ENCODE measurements at places on chromosomes 16 and 17.

- no peak for DNase-seq
Measured at GRCh38 chr17:82910041-82910481, 70.2 kb upstream of the ZNF750 start.

GRCh38 chr16:3963886-3964685 is 83.6 kb upstream of the CREBBP start:
- no peak for DNase-seq

DNA sequence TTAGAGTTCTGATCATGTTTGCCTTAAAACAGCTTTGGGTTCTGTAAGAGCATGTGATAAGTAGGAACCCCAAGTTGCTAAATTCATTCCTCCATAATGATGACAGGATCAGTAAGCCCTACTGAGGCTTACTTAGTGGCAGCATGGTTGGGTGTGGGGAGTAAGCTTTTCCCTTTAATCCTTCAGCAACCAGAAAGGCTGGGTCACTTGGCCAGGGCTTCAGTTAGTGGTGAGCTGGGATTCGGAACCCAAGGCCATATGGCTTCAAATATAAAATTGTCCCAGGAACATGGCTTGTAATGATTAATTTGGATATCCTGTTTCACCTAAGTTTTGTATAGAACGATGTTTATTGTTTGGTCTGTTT is 850 bp downstream of the GINS3 start:
- DNase-seq, result no peak

GRCh38 chr16:2028620-2029220 is 2.0 kb downstream of the NHERF2 start:
- no peak for DNase-seq

DNA sequence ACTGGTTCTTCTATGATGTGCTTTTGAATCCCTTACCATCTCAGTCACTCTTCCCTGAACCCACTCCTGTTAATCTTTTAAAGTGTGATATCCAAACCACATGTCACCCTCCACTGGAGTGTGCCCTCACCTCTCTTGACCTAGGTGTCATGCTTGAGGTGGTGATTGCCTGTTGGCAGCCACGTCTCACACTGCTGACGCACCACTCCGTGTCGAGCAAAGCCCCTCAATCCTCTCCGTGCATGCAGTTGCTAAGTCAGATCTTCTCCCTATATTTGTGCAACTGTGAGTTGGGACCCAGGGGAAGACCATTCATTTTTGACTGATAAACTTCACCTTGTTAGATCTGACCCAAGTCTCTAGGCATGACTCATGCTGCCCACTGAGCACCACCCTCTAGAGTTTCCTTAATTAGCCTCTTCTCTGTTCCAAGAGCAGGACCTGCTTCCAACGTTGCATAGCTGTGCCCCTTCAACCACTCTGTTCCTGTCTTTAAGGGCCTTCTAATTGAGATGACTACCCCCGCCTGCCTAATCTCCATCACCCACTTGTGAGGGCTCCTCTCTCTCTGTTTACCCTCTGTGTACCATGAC is 2.7 kb downstream of the MYH13 start:
- DNase-seq, result peak; percentile 55

DNA sequence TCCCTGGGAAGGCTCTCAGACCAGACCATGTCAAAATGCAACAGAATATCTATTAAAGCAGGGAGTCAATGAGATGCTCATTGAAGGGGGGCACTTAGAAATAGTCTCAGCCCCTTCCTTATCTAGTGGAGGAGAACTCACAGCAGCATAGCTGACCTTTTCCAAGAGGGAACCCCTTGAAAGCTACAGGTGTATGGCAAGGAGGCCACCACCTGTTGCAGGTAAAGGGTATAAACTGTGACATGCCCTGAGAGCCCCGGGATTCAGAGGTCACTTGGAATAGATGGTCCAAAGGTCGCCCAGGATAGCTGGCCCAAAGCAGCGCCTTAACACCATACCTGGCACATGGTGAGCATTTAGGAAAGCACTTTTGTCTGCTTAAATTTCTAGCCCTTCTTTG is 120.2 kb upstream of the RPL38 start:
- no peak for DNase-seq

DNA sequence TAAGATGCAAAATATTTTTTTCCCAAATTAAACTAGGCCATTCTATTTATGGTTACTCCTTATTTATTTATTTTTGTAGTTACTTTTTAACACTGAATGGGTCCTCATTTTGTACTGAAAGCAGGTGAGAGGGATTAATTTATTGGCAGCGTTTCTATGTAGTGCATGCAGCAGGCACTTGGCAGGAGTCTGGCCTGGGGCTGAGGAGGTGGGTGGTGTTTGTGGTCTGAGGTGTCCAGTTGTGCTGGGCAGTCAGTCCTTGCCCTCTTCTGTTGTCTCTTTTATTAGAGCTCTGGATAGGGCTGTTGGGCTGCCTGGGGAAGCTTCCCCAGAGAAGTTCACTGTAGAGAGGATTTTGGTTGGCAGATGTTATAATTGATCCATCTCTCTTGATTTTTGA is 12.7 kb downstream of the SEC14L1 start:
- no peak for DNase-seq

GRCh38 chr16:85984947-85985451 is 86.0 kb downstream of the IRF8 start:
- DNase-seq, result no peak

DNA sequence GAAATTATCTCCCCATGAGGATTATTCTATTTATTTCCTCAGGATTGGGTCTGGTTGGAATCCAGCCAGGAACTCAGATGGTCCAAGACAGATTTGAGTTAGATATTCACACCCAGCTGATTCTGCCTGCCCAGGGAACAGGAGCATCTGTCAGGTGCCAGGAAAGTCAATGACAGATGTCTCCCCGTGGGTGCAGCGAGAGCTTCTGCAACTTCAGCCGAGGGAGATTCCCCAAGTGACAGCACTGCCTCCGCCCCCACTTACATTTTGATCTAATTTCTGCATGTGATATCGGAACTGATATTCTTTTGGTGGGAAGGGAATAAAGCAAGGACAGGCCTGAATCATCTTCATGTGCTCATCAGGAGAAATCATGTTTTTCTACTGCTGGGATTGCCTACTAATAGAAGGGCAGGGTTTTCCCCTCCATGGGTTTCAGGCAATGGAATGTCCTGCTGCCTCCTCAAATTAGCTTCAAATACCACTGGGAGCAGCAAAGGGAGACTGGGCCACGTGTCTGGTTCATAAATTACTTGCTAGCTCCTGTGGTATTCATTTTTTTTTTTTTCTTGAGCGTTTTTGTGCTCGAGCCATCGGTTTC is 15.7 kb upstream of the DHX8 start:
- peak; percentile 73 for DNase-seq

GRCh38 chr16:68086860-68087268 is 1.7 kb downstream of the NFATC3 start:
- peak; percentile 17 for DNase-seq

GRCh38 chr17:68295086-68295485 is 3.8 kb downstream of the ARSG start:
- no peak for DNase-seq

- no peak for DNase-seq
Measured at GRCh38 chr16:63618896-63619485, 1502.9 kb downstream of the CDH11 start.

DNA sequence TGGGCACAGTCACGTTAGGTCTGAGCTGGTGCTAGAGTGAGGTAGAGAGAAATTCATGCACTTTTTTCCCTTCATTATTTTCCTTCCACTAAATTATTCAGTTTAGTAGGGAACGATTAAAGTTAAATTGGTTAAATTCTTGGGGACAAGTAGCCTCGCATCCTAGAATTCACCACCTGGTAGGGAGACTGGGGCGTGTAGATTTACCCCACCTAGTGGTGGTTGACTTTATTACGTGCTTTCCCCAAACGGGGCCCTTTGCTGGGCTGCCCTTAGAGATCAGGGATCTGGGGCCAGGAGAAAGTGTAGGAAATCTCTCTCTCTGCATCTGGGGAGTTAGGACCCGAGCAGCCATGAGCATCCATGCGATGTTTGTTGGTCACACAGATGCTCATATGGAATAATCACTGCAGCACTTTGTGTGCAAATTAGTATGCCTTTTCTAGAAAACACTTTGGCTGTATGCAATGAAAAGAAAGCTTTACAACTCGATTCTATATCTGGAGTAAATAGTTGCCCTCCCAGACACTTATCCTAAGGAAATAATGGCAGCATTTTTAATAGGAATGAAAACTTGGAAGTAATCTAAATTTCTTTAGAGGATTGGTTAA is 107.0 kb downstream of the PLCG2 start:
- no peak for DNase-seq

GRCh38 chr16:28504707-28505404 is 1.8 kb downstream of the IL27 start:
- no peak for DNase-seq

DNA sequence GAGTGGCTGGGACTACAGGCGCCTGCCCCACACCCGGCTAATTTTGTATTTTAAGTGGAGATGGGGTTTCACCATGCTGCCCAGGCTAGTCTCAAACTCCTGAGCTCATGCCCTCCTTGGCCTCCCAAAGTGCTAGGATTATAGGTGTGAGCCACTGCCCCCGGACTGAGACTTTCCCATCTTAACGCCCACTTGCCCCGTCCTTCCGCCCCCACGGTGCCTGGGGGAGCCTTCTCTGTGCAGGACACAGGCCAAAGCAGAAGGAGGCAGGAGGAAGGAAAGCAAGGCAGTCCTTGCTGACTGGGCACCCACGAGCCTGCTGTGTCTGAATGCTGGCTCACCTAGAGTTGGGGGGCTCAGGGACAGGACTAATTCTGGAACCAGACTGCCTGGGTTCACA is 17.6 kb upstream of the GNG13 start:
- no peak for DNase-seq

DNA sequence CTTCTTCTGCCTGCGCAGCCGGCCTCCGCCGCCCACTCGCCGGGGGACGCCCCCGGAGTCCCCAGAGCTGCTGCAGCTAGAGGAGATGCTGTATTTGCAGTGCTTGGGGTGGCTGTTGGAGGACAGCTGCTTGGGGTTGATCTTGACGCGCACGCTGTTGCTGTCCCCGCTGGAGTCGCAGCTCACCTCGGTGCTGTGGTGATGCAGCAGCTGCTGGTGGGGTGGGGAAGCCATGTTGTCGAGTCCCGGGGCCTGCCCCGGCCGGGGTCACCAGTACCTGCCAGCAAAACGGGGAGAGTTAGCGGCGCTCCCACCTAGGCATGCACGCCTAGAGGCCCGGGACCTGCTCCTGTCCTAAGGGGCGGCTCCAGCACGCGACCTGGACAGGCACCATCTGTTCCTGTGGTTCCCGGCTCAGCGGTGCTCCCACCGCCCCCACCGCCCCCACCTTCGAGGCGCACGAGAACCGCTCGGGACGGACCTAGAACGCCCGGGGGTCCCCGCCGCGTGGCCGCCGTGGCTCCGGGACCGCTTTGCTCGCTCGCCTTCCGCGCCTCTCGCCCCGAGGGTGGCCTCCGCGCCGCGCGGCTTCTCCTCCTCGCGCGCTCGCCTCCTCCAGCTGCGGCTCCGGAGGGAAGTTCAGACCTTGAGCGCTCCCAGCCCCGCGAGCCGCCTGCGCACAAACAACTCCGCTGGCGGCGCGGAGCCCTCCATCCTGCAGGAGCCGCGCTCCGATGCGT is 863 bp downstream of the ADCY9 start:
- DNase-seq, result no peak

DNA sequence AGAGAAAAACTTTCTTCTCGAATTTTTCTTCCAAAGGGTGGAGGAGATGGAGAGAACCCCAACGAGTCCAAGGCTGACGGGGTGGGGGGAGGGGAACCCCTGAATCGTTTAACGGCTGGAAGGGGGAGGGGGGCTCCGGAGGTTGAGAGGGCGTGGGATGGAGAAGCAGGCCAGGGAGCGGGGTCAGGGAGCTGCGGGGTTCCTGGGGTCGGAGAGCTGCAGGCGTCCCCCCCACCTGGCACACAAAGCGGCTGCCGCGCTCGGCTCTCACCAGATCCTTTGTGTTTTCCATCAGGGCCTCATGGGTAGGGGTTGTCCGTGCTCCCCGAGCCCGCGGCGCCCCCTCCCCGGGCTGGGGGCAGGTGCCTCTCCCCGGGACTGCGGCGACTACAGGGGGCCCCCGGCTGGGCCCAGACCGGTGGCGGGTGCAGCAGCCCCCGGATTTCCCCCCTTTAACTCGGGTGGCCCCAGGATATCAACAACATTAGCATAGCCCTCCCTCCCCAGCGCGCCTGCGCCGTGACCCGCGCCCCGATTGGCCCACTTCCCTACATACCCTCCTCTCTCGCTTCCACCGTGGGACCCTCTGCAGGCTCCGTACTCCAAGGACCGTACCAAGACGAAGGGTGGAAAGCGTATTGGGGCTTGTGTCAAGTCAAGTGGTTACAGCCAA is at the start of gene MBTD1:
MBTD1 (minus strand) TSS at position 486 of the 673 bp plus-strand sequence. CDS start 34,888 bp downstream, outside the sequence.
- DNase-seq, result peak; percentile 81

DNA sequence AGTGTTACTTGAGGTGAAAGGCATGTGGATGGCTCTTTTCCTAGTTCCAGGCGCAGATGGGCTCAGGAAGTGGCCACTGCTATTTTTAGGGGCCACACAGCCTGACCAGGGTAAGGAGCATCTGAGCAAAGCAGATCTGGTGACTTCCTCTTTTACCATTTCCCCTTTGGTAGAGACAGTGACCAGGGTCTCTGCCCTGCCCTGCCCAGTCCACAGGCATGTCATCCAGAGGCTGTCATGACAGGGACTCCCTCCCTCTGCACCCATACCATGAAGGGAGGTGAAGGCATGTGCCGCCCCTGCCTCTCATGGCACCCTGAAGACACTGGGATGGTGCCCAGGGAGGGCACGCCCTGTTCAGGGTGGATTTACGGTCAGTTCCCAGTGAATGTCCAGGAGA is 2.2 kb downstream of the PLA2G15 start:
- DNase-seq, result no peak

GRCh38 chr16:87076950-87077749 is 240.0 kb downstream of the C16orf95 start:
- DNase-seq, result peak; percentile 70

DNA sequence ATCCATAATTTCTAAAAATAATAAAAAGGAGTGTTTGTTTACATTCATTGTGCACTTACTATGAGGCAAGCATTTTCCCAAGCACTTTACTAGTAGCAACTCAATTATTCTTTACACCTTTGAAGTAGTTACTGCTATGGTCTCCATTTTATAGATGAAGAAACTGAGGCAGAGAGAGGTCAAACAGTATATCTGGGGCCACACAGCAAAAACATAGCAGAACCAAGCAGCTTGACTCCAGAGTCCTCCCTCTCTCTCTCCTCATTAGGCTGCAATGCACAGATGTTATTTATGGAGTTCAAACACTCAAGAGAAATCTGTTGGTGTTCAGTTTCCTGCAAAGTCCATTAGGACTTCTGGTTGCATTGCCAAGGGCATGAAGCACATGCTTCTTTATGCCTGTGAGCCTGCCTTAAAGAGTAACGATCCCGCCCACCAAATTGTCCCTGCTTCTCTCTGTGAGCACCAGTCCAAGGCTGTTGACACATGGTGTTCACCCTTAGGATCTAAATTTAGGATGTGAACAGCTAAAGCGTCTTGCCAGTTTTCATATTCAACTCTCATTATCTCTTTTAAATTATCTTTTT is 44.0 kb downstream of the GPRC5B start:
- DNase-seq, result no peak

DNA sequence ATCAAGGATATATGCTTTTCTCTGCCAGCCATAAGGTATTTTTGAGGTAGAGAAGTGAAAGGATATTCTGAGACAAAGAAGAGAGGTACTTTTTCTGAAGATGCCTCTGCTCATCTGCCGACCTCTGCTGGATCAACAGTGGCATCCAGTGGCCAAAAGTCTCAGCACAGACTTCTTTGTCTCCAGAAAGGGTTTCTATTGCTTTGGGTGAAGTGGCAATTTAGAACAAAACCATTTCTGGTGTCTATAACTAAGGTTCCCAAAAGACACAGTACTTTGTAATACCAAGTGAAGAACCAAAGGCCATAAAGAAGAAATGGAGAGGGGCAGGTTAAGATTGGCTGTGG is 155.2 kb upstream of the C17orf78 start:
- DNase-seq, result no peak

Data from RCC 7860 (cell line).